ENCODE measurements at places on chromosomes 2 and 18.

- peak; percentile 59 for DNase-seq
These were observed 1411.6 kb upstream of the CDH2 start for GRCh38 chr18:29588446-29589100.

GRCh38 chr2:241180495-241180894, 8.0 kb upstream of the ANO7 start:
- no peak for DNase-seq

GRCh38 chr2:233354971-233355574, 779 bp downstream of the DGKD start:
- peak; percentile 85 for DNase-seq

- DNase-seq: no peak
These were observed 11.9 kb downstream of the PIK3C3 start for GRCh38 chr18:41966943-41967342.

- DNase-seq: no peak
These were observed 460.7 kb upstream of the FANCL start for GRCh38 chr2:58701688-58702301.

DNA sequence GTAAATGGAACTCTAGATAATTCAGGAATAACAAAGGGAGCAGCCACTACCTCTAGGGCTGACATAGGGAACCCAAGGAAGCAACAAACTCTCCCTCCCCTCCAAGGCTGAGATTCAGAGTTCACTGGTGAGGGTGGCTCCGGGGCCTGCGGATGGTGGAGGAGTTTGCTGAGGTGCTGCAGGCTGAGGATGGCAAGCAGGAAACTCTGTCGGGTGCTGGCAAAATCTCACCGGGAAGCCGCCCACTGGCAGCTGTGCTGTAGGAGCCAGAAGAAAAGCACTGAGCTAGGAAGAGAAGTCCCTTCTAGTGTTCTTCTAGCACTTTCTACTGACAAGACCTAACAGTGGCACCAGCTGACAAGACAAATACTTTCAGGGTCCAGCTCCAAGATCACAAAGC, 12.5 kb upstream of the HAAO start:
- DNase-seq: no peak

GRCh38 chr2:48397281-48397680, 132.7 kb upstream of the STON1 start:
- DNase-seq: no peak

- no peak for DNase-seq
These were observed 19.4 kb upstream of the DUSP2 start for GRCh38 chr2:96164459-96165184.

DNA sequence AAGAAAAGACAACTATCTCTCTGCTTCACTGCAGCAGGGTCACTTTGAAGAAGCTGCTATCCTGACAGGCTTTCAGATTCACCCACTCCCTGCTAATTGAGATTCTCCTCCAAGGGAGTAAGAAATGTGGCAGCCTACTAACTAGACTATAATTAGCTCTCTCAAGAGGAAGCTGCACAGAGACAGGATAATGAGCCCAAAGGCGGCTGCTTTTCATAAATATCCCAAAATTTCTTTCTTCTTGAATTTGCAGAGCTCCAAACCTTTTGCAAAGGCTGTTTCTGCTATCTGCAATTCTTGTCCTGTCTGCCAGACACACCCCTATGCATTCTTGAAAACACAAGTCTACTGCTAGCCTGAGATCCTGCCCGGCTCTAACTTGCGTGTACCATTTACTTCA, 54.0 kb upstream of the RNU4ATAC start:
- DNase-seq: no peak

DNA sequence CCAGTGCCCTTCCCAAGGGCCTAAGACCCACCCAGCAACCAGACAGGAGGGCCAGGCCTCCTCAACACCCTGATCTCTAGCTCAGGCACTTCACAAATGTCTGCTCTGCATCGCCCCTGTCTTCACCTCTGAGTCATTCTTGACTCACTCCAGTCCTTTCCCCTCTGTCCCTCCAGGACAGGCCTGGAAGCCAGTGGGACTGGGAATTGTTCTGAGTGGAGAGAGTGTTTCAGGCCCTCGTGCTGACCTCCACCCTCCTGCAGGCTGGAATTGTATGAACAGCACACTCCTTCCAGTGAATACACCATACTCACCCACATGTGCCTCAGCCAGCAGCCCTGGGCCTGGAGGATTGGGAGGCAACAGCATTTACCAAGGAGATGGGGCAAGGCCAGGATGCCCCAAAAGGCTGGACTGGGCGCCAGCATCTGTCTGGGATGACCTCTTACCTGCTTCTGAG, 304.2 kb downstream of the CYP26B1 start:
- no peak for DNase-seq

GRCh38 chr18:66235206-66235605, 368.7 kb downstream of the CDH19 start:
- no peak for DNase-seq

DNA sequence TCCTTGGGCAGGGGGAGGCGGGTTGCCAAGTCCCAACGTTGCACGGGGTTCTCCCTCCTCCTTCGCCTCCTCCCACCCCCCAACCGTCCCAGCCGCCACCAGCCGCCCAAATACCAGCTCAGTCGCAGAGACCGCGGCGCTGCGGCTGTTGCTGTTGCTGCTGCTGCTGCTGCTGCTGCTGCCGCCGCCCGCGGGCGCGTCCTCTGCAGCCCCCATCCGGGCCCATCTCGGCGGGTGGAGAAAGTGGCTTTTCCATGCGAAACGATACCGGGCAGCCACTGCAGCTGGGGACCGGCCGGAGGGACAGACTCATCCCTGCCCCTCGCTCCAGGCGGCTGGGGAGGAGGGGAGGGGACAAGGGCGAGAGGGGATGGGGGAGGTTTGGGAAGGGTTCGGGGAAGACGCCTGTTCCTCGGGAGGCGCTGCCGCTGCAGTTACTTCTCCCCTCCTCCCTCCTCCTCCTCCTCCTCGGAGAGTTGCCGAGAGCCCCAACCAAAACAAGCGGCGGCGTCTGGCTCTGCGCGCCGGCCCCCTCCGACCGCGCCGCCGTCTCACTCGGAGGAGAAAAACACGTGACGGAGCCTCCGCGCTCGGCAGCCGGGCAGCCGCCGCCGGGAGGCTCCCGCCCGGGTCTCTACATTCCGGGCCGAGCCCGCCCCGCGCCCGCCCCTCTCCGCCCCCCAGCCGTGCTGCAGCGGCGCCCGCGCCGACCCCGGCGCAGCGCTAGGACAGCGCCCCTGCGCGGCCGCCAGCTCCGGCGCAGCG, at the start of gene IRS1:
TSS of gene IRS1 (minus strand) at position 610 of the 765 bp plus-strand sequence. CDS start 1,082 bp downstream, outside the sequence.
- peak; percentile 90 for DNase-seq

DNA sequence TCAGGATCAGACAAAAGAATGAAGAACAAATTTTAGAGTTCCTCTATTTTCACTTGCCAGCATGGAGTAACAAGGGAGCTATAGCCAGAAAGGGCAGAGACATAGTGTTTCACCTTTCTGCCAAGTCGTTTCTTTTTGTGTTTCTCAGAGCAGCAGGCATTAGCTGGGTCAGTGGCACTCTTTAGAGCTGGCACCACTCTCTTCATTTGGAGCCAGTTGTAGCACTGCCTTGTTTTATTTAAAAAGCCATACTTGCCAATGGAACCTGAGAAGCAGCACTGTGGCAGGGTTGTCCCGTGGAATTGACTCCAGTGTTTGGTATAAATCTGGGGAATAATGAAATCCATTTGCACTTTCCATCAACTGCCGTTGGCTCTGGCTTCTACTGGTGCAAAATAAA, 64.0 kb downstream of the LRRTM4 start:
- DNase-seq: no peak

DNA sequence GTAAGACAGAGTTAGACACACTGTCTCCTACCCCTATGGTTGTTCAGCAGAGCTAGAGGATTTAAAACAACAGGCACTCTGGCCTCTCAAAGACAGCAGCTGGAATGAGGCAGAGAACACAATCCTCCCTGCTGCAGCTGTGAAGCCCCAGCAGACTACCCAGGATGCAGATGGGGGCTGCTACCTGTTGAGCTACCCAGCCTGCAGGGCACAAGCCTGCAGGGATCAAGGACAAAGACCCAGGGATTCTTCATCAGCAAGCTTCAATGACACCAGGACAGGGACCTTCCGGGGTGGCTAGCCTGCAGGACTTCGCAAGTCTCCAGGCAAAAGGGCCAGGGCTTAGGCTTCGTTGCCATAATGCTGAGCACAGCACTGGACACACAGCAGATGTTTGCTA, 27.2 kb downstream of the GALNT14 start:
- no peak for DNase-seq

DNA sequence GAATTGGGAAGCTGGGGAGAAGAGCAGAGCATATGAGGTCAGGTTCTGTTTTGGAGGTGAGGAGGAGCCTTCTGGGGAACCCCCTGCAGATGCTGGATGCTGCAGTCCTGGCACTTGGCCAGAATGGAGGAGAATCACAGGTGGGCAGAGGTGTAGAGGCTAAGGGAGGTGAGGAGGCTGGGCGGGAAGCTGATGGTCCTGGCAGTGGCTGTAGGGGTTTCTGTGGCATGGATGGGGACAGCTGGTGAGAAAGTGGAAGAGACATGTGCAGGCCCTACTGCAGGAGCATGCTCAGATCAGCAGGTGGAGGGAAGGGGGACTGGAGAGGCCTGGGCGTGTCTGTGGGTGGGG, 101.3 kb downstream of the DYSF start:
- peak; percentile 11 for DNase-seq

DNA sequence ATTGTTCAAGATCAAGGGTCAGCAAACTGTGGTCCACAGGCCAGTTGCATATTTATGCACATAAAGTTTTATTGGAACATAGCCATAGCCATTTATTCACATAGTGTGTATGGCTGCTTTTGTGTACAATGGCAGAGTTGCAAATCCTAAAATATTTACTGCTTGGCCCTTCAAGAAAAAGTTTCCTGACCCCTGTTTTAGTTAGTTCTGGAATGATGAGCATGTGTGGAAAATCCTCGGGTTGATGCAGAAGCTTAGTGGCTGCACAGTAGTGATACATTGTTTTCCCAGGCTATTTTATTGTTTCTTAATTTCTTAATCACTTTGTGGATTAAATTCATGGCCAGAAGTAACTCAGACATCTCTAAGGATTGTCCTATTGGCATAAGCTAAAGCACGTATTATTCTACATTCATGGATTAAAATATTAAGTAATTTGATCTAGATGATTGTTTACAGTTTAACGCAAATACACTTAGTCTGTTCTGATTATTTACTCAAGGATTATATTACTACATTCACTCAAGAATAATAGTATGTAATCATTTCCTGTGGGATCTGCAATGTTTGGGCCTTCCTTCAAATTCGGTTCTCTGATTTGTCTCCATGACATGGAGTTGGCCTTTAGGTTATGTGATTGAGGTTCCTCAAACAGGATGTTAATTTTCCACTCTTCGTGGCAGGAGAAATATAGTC, 165.5 kb downstream of the TMEM247 start:
- DNase-seq: no peak
